ENCODE measurements at places on chromosomes 11 and 22.

DNA sequence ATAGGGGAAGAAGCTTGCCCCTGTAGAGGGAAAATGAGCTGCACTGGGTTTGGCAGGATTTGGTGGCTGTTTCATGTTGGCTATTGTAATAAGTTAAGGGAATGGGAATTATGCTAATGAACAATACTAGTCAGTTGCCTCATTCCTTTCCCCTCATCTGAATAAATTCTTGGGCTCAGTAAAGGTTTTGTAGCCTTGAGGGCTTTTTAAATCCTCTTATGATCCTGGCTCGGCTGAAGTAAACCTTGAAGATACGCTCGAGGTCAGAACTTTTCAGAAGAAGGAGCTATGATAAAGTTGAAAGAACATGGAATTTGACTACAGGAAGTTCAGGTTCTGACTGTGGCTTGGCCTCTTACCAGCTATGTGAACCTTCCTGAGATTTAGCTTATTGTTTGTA, 448.7 kb downstream of the RAB38 start:
- DNase-seq, result no peak

DNA sequence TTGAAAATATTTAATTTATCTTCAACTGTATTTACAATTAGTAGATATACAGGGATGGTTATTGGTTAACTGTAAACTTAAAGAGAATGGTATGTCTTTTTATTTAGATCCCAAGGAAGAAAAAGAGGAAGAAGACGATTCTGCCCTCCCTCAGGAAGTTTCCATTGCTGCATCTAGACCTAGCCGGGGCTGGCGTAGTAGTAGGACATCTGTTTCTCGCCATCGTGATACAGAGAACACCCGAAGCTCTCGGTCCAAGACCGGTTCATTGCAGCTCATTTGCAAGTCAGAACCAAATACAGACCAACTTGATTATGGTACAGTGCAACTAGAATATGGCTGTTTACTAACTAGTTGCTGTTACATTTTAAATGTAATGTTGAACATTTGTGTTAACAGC, 12.7 kb upstream of the CNTF start:
- no peak for DNase-seq

GRCh38 chr11:127105593-127106541, 105.3 kb upstream of the KIRREL3 start:
- peak; percentile 44 for DNase-seq

DNA sequence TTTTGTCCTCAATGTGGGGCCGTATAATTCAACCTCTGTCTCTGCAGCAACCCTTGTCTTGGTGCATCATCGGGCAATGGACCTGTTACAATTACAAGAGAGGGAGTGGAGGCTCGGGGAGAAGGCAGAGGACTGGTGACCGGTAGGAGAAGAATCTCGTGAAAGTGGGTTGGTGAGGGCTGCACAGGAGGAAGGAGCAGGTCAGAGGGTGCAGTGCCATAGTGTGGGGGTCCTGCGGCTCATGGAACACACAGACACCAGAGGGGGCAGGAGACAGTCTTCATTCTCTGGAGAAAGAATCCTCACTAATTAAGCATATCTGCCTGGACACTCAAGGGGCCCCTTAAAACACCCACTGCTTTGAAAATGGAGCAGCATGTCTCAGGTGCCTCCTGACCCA, 174.7 kb upstream of the B3GAT1 start:
- no peak for DNase-seq

GRCh38 chr22:29553351-29554224, at the start of gene THOC5:
Gene THOC5, minus strand, starts transcription at chr22:29553757. Its CDS starts 4,610 bp downstream, at chr22:29549147.
- peak; percentile 90 for DNase-seq

GRCh38 chr22:32660292-32660691, 141.2 kb upstream of the TIMP3 start:
- peak; percentile 10 for DNase-seq

DNA sequence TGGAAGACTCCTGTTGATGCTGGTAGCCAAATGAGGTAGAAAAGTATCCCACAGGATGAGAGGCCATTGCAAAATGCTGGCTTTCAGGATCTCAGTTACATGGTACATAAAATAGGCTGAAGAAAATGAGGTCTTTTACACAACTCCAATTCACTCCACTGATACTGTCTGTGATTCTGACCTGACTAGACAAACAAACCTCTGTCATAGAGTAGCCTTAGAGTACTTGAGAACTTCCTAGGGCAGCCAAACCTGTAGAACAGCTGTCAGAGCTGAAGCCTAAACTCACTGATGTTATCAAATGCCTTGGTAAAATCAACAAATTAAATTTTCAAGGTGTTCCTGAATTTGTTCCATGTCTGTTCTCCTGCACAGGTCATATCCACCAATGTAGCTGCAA, 26.2 kb upstream of the POGLUT3 start:
- no peak for DNase-seq

DNA sequence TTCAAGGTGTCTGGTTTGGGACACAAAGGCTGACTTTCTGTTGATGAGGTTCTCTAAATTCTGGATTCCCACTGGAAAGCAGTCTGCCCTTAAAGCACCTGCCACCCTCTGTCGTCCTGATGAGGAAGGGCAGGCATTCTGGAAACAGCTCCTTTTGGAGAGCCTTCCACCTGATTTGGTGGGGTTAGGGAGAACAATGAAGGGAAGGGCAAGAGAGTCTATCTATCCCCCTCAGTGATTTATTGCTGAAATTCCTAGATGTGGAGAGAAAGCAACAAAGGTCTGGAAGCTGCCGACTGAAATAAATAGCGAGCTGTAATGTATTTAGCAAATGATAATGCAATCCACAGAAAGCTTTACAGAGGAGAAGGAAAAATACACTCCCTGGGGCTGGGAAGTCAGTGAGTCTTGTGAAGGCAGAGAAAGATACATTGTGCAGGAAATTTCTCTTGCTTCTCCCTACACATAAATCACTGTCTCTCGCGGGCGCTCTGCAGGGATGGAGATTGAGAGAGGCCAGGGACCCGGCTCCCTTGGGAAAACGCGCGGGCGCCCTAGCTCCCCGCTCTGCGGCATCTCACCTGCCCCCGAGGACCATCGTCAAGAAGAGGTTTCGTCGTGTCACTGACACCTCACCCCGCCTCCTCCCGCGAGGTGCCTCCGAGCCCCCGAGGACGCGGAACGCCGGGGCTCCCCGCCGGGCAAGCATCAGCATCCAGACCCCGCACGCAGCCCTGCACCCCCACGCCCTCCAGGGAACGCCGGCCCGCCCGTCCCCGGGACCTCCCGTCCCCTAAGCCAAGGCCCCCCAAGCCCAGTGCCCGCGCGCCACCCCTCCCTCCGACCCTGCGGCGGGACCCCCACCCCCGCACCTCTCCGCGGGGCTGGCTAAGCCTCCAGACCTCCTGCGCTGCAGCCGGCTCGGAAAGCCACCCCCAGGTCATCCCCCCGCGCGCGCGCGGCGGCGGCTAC, 673 bp downstream of the CDON start:
- DNase-seq, result peak; percentile 15

Measured in NCI-H1930 (cell line).